ENCODE measurements at places on chromosomes 12 and 14. TPM values are rescaled to one million over a fixed set of nuclear protein-coding genes. Genes with fewer than 3 reads are reported as not detected.

The CLEC6A gene
- not detected for total RNA-seq

DNA sequence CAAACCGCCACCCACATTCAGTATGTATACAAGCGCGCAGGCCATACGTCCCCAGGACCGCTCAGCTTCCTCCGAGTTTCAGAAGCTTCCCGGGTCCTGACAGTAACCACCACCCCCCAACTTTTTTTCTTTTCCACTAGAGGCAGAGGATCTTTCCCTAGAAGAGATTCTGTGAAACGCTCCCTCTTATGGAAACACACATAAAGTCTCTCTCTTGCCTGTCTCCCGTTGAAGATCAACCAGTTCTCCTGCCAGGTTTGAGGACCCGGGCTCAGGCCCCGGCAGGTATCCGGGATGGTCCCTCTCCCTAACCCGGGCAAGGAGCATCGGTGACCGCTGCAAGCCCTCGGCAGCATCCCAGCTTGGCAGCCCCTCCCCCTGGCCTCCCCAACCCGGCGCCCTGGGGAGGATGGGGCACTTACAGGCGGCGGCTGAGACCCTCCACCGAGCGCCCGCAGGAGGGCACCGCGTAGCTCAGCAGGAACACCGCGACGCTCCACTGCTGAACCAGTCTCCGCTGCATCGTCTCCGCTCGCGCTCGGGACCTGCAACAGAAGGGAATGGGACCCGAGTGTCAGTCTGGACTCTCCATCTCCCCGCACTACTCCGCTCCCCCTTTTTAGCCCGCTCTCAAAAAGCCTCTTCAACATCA lies 3.4 kb downstream of the PTHLH start:
- no peak for DNase-seq
- H3K4me1 ChIP-seq: peaks cover 22% of the 10 kb centered on the region
- H3K4me3 ChIP-seq: peak overlapping the region; percentile 71
- H3K27ac ChIP-seq: peak overlapping the region; percentile 19

The PFDN5 gene
- 298 TPM for total RNA-seq

DNA sequence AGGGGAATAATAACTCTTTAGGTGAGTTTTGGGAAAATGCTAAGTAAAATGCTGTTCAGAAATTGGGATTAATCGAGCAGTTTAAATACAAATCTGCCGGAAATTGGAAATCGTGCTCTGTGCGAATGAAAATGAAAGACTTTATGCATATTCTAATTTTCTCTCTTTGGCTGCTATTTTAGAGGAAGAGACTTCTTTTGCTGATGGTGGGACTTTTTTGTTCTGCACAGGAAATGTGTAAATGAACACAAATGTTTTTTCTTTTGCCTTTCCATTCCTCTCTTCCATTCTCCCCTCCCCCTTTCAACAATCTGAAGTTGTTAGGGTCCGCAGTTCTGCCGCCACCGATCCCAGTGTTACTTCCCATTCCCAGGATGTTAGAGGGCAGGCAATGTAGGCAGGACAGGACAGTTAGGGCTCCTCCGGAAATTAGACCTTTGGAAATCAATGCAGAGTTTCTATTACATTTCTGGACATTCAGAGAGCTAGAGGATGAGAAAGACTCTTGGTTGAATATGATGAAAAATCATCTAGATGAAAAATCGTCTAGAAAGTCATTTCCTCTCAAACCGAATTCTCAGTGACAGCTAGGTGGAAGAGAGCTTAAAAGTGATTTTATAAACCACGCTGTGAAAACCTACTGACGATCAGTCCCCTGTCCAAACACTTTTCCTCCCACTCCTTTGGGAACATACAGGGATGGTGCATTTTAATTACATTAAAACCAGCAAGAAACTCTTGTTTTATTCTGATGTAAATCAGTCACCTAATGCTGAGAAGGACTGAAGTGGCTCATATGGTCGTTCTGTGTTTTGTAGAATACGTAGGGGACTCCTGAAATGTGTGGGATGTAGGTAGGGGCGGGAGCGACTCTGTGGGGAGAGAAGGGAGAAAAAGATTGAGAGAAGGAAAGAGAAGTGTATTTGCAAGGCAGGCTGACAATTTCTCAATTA lies 17.8 kb downstream of the FOXG1 start:
- H3K27ac ChIP-seq: no peak overlapping the region
- H3K36me3 ChIP-seq: peaks cover 2% of the 10 kb centered on the region
- H3K27me3 ChIP-seq: peaks cover 12% of the 10 kb centered on the region

- H3K27ac ChIP-seq: no peak overlapping the region
- no peak overlapping the region for H3K4me3 ChIP-seq
- no peak for DNase-seq
- H3K4me1 ChIP-seq: peaks cover 8% of the 10 kb centered on the region
- no peaks in the 10 kb centered on the region for H3K36me3 ChIP-seq
- peaks cover 15% of the 10 kb centered on the region for H3K27me3 ChIP-seq
Observed at GRCh38 chr12:108955225-108955835, 65.5 kb downstream of the SVOP start.

DNA sequence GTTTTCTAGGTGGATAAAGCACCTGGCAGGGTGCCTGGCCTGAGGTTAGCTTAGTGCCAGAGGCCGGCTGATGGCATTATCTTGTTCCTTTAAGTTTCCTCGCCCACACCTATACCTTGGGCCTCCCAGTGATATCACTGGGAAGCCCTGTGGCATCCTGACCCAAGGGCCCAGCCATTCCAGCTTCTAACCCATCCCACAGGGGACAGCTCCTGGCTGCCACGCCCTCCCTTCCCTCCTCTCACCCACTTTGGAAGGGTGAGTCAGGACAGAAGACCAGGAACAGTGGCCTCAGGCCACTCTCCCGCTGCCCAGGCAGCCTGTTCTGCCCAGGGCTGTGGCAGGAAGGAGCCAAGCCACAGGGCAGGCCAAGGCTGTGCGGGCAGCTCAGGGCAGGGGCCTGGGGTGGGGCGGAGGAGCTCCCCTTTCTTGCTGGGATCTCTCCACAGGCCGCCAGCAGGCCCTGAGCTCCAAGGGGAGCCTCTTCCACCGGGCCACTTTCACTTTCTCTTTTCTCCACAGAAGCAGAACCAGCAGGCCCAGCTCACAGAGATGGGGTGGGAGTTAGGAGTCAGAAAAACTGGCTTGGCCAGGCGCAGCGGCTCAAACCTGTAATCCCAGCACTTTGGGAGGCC lies 75.1 kb downstream of the IRF2BPL start:
- H3K27ac ChIP-seq: peak overlapping the region; percentile 72
- H3K27me3 ChIP-seq: no peaks in the 10 kb centered on the region
- peak overlapping the region; percentile 44 for H3K4me3 ChIP-seq
- H3K4me1 ChIP-seq: peaks cover 57% of the 10 kb centered on the region

- H3K4me3 ChIP-seq: no peak overlapping the region
- peaks cover 2% of the 10 kb centered on the region for H3K4me1 ChIP-seq
- no peaks in the 10 kb centered on the region for H3K36me3 ChIP-seq
- DNase-seq: no peak
- no peak overlapping the region for H3K27ac ChIP-seq
Observed at GRCh38 chr14:23537351-23538049, 14.1 kb downstream of the ZFHX2 start.

The TAS2R13 gene
- total RNA-seq: 1.3 TPM

DNA sequence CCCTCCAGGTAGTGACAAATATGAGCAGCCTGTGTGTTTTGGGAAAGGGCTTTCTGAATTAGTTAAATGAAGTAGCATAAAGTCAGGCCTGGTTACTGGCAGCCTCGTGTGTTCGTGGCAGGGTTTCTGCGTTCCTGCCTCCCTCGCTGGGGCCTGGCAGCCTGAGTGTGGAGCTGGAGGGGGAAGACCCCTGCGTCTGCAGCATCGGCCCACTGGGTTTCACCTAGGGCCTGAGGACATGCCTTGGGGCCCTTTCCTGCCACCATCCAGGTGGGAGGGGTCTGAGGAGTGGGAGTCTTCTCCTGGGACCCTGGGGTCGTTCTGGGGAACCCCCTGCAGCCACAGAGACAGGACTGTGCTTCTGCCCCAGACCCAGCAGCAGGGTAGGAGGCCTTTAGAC lies 20.4 kb upstream of the AMN start:
- no peak for DNase-seq
- H3K27ac ChIP-seq: peak overlapping the region; percentile 78
- H3K36me3 ChIP-seq: peaks cover 25% of the 10 kb centered on the region
- peaks cover 17% of the 10 kb centered on the region for H3K4me1 ChIP-seq
- H3K27me3 ChIP-seq: no peaks in the 10 kb centered on the region
- H3K4me3 ChIP-seq: no peak overlapping the region

- DNase-seq: peak; percentile 50
- H3K27ac ChIP-seq: peak overlapping the region; percentile 6
- peaks cover 50% of the 10 kb centered on the region for H3K36me3 ChIP-seq
- peaks cover 43% of the 10 kb centered on the region for H3K4me1 ChIP-seq
Observed at GRCh38 chr12:96343347-96343954, 56.8 kb downstream of the CDK17 start.

DNA sequence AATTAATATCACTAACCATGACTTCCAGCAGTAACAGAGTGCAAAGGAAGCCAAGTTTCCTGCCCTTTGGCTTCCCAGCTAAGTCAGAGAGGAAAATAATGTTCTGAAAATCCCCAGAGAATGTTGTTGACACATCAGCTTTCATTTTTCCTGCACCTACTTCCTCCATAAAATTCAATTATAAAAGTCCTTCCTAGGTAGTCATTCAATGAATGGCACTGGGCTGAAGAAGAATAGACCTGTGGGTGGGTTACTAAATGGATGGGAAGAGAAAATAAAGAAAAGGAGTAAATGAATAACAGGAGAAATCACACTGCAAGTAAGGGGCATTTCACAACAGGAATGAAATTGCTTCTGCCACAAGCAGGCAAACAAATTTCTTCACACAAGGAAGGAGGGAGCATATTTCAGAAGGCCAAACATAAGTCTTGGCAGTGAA lies 73.2 kb upstream of the MDM1 start:
- no peak overlapping the region for H3K27ac ChIP-seq
- peaks cover 2% of the 10 kb centered on the region for H3K27me3 ChIP-seq
- DNase-seq: no peak
- H3K4me1 ChIP-seq: peaks cover 9% of the 10 kb centered on the region
- H3K4me3 ChIP-seq: no peak overlapping the region

- no peaks in the 10 kb centered on the region for H3K4me1 ChIP-seq
- H3K36me3 ChIP-seq: no peaks in the 10 kb centered on the region
- no peak overlapping the region for H3K27ac ChIP-seq
- H3K27me3 ChIP-seq: peaks cover 3% of the 10 kb centered on the region
- H3K4me3 ChIP-seq: no peak overlapping the region
Observed at GRCh38 chr12:124622331-124622730, 54.9 kb upstream of the NCOR2 start.

- H3K4me3 ChIP-seq: no peak overlapping the region
- H3K4me1 ChIP-seq: no peaks in the 10 kb centered on the region
- H3K36me3 ChIP-seq: no peaks in the 10 kb centered on the region
- no peaks in the 10 kb centered on the region for H3K27me3 ChIP-seq
Observed at GRCh38 chr12:38480594-38480993, 164.0 kb downstream of the ALG10B start.
